Type B pancreatic cell (in vitro differentiated cells): ENCODE measurements at places on chromosomes 5 and 9. TPM values are rescaled to one million over a fixed set of nuclear protein-coding genes. Genes with fewer than 3 reads are reported as not detected.

GRCh38 chr5:14773588-14773987, 98.0 kb downstream of the ANKH start:
- DNase-seq = no peak

DNA sequence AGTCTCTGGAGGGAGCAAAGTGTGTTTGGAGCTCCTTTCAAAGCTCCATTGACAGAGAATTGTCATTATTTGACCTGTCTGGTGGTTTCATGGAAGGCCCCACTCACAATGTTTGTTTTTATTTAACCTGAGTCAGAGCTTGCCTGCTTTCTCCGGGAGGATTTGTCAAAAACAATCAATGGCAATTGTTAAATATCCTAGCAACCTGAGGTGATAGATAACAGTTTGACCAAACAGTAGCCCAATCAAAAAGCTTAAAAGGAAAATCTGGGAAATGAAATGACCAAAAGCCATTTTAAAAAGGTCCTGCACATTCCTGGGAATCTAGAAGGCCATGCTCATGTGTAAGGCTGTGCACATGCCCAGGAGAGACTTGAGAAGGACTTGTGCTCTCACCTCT, 177.2 kb upstream of the POC5 start:
- DNase-seq = no peak

Gene GRM6
- total RNA-seq = not detected in 2 replicates

Gene LPAR1
- total RNA-seq = 15.3 and 32.8 TPM in 2 replicates
